ENCODE measurements at places on chromosomes 3 and 15. TPM values are rescaled to one million over a fixed set of nuclear protein-coding genes. Genes with fewer than 3 reads are reported as not detected.

The GOLGA6L4 gene
- total RNA-seq: 0.56 TPM

The TMC3 gene
- not detected for total RNA-seq

The PYGO1 gene
- 10.5 TPM for total RNA-seq

The TUSC7 gene
- total RNA-seq: not detected

The C3orf85 gene
- not detected for total RNA-seq

The EPHA3 gene
- total RNA-seq: 0.78 TPM

The UNC13C gene
- total RNA-seq: not detected

Measured in epithelial cell of alveolus of lung (primary cell).